Kidney epithelial cell (primary cell): ENCODE measurements at places on chromosomes 12 and 14.

- DNase-seq = no peak
Measured at GRCh38 chr12:41919048-41919447, 225.6 kb downstream of the GXYLT1 start.

DNA sequence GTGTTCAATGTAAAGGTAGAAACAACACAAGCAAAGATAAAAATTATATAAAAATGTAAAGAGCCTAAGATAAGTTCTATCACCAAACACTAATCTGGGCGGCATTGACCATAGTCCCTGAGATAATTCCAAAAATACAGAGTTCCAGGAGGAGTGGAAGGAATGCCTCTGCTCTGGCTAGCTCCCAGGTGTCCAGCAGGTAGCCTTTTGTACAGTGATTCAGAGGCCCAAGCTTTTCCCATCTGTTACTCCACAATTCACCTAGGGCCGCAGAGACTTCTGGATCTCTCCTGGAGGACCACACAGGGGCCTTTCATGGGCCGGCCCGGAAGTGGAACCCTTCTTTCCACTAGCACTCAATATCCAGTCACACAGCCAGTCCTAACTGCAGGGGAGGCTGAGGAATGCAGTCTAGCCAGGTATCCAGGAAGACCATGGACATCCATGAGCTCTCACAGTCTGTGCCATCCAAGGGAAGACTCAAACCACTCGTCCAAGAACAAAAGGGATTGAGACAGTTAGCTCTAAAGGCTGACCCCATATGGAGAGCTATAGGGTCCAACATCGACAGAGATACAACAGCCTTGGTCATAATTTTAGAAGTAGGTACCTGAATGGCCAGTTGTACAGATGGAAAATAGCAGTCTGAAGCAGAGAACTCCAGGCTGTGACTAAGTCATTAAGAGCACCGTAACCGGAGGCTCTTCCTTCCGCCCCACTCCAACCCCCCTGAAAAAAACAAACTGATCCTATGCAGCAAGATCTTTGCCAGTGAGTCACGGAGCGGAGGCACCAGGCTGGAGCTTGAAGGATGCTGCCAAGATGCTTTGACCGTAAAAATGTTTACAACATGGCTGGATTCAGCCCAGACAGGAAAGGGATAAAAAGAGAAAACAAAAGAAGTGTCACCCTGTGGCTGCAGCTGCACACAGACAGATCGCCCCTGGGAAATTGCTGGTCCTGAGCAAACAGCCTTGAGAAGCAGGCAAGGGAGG, 204.8 kb downstream of the NUAK1 start:
- peak; percentile 88 for DNase-seq

GRCh38 chr12:63826006-63826585, 18.4 kb upstream of the SRGAP1 start:
- no peak for DNase-seq

DNA sequence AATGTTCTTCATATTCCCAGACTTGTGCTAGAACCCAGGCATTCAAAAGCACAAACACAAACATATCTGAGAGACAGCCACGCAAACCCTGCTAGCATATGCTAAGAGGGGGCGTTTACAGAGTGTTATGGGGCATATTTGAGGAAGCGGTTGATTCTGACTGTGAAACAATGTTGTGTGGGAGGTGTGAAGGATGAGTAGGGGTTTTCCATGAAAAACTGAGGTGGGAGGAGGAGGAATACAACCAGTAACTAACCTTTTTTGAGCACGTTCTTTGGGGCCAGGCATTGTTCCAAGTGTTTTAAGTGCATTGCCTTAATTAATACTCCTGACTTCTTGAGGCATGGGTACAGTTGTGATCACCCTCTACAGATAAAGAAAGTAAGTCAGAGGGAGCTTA, 499.5 kb downstream of the AACS start:
- DNase-seq = no peak

DNA sequence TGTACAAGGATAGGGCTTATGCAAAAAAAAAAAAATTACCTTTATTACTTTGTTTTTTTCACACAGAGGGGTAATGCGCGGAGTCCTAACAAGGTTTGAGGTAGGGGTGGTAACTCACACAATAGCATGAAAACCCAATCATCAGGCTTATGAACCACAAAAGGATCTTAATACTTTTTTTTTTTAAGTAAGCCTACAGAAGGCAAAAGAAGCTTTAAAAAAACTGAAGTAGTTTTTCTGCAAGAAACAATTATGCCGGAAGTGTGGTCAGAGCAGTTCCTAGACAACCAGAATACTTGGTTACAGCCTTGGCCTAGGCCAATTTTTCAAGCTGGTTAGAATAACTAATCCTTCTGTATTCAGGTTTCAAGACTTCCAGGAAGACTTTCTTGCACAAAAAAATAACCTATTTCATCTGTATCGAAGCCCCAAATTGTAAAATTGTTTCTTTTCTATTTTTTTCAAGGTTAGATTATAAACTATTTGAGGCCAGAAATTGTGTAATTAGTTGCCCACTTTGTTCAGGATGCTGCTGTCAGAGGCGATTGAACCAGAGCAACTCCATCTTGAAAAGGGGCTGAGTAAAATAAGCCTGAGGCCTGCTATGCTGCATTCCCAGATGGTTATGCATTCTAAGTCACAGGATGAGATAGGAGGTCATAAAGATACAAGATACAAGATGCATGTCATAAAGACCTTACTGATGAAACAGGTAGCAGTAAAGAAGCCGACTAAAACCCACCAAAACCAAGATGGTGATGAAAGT, 1.8 kb upstream of the GNS start:
- DNase-seq = no peak

GRCh38 chr12:101925361-101925760, 48.0 kb downstream of the DRAM1 start:
- peak; percentile 67 for DNase-seq

- no peak for DNase-seq
Measured at GRCh38 chr12:40325349-40325960, 100.7 kb downstream of the LRRK2 start.

GRCh38 chr14:59438195-59438647, 27.0 kb downstream of the GPR135 start:
- no peak for DNase-seq

DNA sequence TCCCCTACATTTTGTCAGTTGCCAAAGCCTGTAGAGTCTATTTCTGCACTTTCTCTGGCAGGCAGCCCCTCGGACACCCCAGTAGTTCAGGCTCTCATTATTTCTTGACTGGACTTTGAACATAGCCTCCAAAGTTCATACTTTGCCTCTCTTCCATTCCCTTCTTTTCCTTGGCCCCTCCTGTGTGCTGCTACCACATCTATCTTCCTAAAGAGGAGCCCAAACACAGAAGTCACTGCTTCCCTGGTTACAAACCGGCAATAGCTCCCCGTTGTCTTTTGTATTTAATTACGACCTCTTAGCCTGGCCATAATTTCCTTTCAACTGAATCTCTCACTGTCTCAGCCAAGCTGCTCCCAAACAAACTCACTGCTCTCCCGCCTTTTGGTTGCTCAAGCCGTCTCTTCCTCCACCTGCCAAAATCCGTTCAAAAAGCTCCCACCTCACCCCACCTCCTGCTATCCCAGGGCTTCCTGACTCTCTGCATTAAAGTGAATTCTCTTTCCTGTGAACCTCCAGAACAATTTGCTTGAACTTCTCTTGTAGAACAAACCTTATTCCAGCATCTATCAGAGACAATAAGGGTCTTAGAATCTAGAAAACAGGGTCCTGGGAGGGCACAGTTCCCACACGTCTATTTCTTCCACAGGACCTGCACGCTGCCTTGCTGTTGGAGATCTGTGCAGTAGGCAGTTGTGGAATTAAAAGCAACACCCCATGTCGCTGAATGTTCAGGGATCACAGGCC, 46.9 kb downstream of the PRMT8 start:
- no peak for DNase-seq

- no peak for DNase-seq
Measured at GRCh38 chr12:32264961-32265360, 134.4 kb upstream of the FGD4 start.

GRCh38 chr12:113781415-113782198, 184.5 kb downstream of the RBM19 start:
- DNase-seq = no peak

DNA sequence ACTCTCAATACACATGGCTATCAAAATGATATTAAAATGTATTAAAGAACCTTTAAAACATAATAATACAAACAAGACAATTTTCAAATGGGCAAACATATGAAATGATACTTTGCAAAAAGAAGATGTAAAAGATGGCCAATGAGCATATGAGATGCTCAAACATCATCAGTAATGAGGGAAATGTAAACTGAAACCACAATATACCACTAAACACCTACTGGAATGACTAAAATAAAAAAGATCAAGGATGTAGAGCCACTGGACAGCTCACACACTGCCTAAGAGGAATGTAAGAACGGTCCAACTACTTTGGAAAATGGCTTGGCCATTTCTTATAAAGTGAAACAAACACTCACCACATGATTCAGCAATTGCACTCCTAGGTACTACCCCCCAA, 97.2 kb upstream of the BBS10 start:
- no peak for DNase-seq

DNA sequence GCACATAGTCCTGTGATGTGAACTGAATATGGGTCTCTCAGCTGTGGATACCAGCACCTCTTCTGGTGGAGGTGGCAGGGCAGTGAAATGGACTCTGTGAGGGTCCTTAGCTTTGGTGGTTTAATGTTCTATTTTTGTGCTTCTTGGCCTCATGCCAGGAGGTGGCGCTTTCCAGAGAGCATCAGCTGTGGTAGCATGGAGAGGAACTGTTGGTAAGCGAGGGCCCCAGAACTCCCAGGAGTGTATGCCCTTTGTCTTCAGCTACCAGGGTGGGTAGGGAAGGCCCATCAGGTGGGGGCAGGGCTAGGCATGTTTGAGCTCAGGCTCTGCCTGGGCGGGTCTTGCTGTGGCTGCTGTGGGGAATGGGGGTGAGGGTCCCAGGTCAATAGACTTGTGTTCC, 241.7 kb downstream of the AEBP2 start:
- DNase-seq = no peak

DNA sequence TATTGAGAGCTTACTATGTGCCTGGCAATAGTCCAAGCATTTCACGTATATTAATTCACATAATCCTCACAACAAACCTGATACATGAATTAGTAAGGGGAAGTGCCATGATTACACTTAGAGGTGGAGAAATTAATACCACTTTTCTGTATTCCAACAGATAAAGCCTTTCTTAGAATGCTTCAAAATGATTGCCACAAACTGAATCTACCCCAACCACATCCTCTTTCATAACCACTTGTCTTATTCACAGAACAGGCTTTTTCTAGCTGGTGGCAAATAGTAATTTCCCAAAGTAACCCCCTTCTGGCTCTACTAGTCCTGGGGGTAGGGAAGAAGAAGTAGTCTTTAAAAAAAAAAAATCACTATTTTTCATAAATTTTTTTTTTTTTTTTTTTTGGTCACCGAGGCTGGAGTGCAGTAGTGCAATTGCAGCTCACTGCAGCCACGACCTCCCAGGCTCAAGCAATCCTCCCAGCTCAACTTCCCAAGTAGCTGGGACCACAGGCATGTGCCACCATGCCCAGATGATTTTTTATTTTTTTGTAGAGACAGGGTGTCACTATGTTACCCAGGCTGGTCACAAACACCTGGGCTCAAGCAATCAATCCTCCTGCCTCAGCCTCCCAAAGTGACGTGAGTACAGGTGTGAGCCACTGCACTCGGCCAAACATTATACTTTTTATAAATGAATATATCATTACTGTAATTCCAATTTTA, 59.0 kb upstream of the ARID2 start:
- no peak for DNase-seq

DNA sequence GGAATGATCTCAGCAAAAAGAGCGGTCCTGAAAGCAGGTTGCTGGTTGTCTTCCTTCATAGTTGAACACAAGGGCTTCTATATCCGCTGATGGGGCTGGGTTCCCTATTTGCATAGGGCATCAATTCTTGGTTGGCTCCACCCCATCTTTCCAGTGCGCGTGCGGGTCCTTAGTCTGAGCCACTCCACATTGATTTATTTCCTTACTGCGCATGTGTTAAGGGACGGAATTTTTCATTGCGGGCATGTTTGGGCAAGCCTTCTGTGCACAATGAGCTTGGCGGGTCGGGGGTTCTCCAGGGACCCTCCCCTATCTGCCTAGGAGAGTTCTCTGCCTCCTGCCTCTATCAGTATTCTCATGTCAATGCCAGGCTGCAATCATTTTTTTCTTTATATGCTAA, 21.2 kb upstream of the DLGAP5 start:
- no peak for DNase-seq

GRCh38 chr12:47407463-47408129, 298.2 kb downstream of the RPAP3 start:
- no peak for DNase-seq

DNA sequence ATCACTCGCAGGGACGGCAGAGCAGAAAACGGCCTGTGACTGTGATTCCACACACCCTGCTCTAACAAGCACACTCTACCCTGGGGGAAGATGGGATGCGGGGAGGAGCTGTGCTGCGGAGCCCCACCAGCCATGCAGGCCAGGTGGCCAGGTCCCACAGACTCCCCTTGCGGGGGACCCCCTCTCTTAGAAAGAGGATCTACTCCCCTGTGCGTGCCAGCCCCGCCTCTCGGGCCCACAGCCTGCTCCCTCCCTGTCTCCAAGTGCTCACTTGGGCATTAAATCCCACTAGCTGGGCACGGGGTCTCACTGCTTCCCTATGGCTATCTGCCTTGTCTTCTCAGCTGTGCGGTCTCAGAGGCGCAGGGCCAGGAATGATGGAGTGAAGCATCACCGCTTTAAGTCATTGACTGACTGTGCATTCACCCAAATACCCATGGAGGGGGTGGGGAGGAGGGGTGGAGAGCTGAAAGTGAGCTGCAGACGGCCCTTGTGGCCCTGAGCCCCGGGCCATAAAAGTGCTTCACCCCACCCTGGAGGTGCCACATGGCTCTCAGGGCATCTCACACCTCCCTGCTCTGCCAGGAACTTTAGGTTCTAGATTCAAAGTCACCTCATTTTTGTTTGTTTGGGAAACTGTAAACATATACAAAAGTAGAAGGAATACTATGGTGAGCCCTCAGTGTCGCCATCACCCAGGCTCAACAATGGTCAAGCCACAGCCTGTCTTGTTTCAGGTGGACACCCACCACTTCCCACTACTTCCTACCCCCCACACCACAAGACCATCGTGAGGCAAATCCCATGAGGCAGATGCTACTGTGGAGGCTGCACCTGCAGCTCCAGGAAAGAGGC, 9.4 kb downstream of the STX2 start:
- DNase-seq = no peak
